ENCODE measurements at places on chromosomes 13 and 19.

GRCh38 chr13:104657196-104657595 lies 1591.0 kb upstream of the SLC10A2 start:
- DNase-seq, result no peak

DNA sequence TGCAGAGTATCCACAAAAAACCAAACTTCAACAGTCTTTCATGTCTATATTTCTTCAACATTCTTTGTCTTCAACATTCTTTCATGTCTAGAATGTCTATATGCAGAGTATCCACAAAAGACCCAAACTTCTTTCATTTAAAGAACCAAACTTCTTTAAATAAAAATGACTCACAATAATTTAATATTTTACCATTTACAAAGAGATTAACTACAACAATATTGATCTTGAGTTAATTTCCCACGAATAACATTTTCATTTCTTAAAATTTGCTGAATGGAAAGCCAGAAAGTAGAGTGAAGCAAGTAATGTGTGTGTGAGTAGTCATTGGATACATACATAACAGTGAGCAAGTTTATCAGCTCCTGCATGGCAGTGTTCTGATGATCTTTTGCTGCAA lies 1069.7 kb downstream of the EFNB2 start:
- no peak for DNase-seq

GRCh38 chr19:52600639-52601024 lies 30.5 kb downstream of the ZNF701 start:
- DNase-seq, result no peak

DNA sequence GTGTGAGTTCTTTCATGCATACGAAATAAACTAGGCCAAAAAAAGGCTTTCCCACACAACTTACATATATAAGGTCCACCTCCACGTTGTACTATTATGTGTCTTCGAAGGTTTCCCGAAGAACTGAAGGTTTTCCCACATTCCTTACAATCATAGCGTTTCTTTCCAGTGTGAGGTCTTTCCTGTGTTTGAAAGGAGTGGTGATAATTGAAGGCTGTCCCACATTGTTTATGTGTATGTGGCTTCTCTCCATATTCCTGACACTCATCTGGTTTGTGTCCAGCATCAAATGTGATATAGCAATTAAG lies 14.6 kb downstream of the ZNF442 start:
- no peak for DNase-seq

GRCh38 chr19:40585241-40585981 lies 8.7 kb downstream of the SHKBP1 start:
- no peak for DNase-seq

Data from C1 segment of cervical spinal cord (tissue), 14 donors.